Camera-type eye (tissue), 1 donor: ENCODE measurements at places on chromosomes 7 and 10. TPM values are rescaled to one million over a fixed set of nuclear protein-coding genes. Genes with fewer than 3 reads are reported as not detected.

Gene GRM3
- total RNA-seq, result 7.2 TPM

Gene SEMA4G
- 6.6 TPM for total RNA-seq

Gene TUBB8
- not detected for total RNA-seq

Gene RRP12
- total RNA-seq, result 19.8 TPM

Gene RAB11FIP2
- total RNA-seq, result 59.7 TPM

Gene ZNF804B
- total RNA-seq, result 6.3 TPM

Gene NEUROG3
- total RNA-seq, result not detected

Gene LOXL4
- 7.9 TPM for total RNA-seq

Gene ZNF479
- total RNA-seq, result not detected

Gene CALHM1
- not detected for total RNA-seq

Gene CYP3A7
- total RNA-seq, result not detected

Gene RSPH10B2
- not detected for total RNA-seq

Gene AKR1D1
- total RNA-seq, result not detected

Gene OR9A2
- not detected for total RNA-seq

Gene ATOH7
- 11.4 TPM for total RNA-seq

Gene PHF14
- 162 TPM for total RNA-seq

Gene GAD2
- total RNA-seq, result 12.4 TPM

Gene MLLT10
- total RNA-seq, result 102 TPM

Gene TRPV5
- total RNA-seq, result 0.16 TPM

Gene BBIP1
- 50.7 TPM for total RNA-seq

Gene CCDC3
- 13.0 TPM for total RNA-seq

Gene SLC39A12
- 18.0 TPM for total RNA-seq

Gene ZNF467
- 4.6 TPM for total RNA-seq

Gene SPDYE9
- total RNA-seq, result not detected

Gene HSPB1
- total RNA-seq, result 70.6 TPM

Gene PIK3CG
- total RNA-seq, result 3.4 TPM

Gene KIN
- total RNA-seq, result 13.8 TPM

Gene KBTBD2
- 89.7 TPM for total RNA-seq

Gene RNF32
- 10.7 TPM for total RNA-seq

Gene AP1S1
- total RNA-seq, result 32.5 TPM

Gene PDE6C
- total RNA-seq, result 4.2 TPM

Gene ZMIZ1
- 69.9 TPM for total RNA-seq

Gene ITIH2
- 2.9 TPM for total RNA-seq

Gene ITIH5
- total RNA-seq, result 49.9 TPM

Gene HTR5A
- 0.22 TPM for total RNA-seq

Gene MALRD1
- 6.2 TPM for total RNA-seq

Gene PON3
- 1.4 TPM for total RNA-seq

Gene RGR
- total RNA-seq, result 38.2 TPM
